Activated effector memory CD4-positive, alpha-beta T cell treated with anti-CD3 and anti-CD28 coated beads, Interleukin-2, amount 50 U/mL, for 16 hours (primary cell): ENCODE measurements at places on chromosomes 6 and 20.

- DNase-seq: no peak
These were observed 261.2 kb downstream of the PTPRK start for GRCh38 chr6:128259029-128259724.

- no peak for DNase-seq
These were observed 119.7 kb upstream of the NXT1 start for GRCh38 chr20:23230766-23231385.

- peak; percentile 93 for DNase-seq
These were observed at the start of gene CUL9 for GRCh38 chr6:43181942-43182860. TSS of gene CUL9 (plus strand) at chr6:43182196. CDS start at chr6:43184311, 2,115 bp downstream.

DNA sequence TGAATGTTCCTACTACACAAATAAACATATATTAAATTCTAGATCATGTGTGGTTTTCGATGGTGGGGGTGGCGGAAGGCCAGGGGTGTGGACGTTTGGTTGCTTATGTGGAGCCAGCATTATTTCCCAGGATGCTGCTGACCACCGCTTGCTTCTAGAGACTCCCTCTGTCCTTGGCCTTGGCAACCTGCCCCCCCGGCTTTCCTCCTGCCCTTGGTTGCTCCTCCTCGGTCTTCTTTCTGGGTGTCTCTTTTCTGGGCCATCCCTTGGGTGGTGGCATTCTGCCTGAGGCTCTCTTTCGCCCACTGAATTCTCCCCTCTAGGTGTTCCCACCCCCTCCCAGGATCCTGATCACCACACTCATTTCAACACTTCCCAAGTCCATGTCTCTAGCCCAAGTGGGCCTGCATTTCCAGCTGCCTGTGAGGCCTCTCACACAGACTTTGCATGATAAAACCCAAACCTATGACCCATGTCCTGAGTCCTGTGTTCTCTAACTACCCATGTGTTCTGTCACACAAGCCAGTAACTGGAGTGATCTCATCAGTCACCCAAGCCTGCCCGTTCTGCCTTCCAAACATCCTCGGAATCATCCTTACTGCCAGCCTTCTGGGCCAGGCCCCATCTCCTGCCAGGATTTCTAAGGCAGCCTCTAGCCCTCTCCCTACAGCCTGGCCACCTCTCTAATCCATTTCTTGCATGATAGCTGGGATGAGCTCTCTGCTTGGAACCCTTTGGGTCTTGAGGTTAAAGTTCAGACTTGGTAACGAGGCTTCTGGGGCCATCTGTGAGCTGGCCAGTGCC lies 71.2 kb downstream of the CDS2 start:
- DNase-seq: no peak

GRCh38 chr6:19157486-19157885 lies 679.7 kb upstream of the ID4 start:
- DNase-seq: no peak

DNA sequence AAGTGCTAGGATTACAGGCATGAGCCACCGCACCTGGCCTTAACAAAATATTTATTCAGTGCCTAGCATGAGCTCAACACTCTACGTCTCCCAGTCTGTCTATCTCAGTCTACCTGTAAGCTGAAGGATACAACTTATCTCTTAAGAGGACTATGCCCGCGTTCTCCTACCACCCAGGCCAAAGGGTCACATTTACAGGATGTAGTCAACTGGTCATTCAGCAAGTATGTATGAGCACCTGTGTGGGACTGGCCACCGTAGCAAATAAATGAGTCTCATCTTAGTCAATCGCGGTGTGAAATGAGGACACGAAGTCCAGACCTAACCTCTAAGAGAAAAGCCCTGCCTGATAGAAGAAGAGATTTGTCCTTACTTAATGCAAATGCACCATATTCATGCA lies 49.9 kb downstream of the MUC22 start:
- DNase-seq: no peak

- DNase-seq: peak; percentile 76
These were observed 288.3 kb upstream of the ZNF337 start for GRCh38 chr20:25984933-25985332.
